ENCODE measurements at places on chromosomes 7 and 10.

GRCh38 chr10:102241032-102241443 is 274 bp downstream of the PITX3 start:
- no peak for DNase-seq

DNA sequence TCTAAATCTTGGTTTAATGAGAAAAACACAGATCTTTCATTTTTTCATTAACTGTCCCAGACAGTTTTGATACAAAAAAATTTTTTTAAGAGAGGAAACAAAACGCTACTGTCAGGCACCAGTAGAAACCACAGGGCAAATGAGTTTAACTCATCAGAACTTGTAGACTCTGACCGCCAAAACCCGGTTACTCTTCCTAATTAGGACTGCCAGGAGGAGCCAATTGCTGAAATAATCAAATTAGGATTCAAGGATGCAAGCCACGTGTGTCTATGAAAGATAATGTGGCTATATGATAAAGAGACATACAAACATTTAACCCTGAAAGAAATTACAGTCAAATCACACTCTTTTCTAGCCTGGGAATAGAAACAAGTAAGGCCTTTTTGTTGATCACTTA is 154.4 kb downstream of the DGKI start:
- DNase-seq: no peak

DNA sequence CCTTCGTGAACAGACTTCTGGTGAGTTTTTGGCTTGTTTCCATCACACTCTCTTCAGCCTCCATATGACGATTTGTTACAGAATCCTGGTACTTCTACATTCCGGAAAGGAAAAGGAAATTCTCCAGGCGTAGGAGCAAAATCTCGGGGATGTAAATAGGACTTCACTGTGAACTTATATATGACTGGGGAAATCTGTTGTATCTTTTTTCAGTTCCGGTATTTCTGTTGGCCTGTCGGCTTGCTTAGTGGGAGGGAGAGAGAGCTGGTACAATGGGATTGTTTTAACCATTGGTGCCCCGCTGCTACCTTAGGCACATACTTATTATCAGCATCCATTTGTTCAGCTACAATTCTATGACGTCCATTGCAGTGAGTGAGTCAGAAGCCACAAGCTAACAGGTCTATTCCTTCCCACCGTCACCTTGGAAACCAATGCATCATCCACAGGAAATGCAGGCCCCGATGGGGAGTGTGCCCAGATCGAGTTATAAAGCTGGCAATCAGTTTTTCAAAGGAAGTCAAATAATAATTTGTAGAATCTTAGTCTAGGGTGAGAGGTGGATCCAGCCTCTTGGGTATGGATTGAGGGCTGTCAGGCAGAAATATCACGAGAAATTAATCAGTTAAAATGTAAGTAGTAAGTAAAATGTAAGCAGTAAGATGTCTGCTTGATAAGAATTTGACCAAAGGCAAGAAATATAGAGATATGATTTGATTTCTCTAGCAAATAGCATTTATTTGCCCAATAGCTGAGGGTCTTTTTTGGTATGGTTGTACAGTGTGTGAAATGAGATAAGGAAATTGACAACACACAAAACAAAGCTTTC is 92.0 kb upstream of the MKLN1 start:
- DNase-seq: peak; percentile 83

GRCh38 chr10:77189075-77189474 is 448.5 kb downstream of the KCNMA1 start:
- no peak for DNase-seq

DNA sequence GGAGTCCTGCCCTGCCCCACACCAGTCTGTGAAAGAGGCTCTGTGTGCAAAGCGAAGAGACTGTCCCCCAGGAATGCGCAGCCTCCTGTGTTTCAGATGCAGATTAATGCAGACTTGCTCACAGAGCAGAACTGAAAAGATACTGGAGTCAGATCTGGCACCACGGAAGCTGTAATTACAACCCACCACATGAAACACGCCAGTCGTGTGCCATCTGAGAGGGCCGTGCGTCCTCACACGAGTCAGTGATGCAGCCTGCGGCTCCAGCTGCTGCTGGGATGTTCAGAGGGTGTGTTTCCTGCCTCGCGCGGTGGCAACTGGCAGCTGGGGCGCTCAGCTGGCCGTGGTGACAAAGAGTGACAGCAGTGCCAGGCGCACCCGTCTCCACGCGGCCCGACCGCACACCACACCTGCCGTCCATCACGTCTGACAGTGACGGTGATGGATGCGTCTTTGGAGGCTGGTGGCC is 50.0 kb downstream of the NKX6-2 start:
- no peak for DNase-seq

DNA sequence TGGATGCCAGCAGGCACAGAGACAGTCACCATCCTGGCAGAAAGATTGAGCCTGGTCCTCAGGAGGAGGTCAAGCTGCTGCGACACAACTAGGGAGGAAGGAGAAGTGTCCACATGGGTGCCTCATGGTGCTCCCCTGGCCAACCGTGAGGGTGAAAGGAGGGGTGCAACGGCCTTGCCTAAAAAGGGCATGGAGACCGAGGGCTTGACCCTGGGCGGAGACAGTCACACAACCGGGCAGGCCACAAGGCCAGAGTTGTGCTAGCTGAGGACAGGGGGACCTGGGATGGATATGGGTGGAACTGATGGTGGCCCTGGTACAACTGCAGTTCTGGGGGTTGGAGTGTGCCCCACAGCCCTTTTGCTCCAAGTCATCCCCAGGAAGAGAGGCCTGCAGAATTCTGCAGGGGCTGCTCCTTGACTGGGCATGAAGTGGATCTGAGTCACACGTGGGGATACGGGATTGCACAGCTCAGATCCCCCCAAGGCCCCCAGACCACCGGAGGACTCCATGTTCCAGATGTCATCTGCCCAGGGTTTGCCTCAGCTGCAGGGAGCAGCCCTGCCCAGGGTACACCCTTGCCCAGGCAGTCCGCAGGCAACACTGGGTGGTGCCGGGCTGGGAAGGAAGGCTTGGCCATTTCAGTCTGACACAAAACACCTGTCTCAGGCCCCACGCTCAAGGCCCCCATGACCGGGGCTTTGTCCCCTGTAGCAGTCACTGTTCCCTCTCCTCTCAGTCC is 602.3 kb upstream of the MGMT start:
- DNase-seq: no peak

DNA sequence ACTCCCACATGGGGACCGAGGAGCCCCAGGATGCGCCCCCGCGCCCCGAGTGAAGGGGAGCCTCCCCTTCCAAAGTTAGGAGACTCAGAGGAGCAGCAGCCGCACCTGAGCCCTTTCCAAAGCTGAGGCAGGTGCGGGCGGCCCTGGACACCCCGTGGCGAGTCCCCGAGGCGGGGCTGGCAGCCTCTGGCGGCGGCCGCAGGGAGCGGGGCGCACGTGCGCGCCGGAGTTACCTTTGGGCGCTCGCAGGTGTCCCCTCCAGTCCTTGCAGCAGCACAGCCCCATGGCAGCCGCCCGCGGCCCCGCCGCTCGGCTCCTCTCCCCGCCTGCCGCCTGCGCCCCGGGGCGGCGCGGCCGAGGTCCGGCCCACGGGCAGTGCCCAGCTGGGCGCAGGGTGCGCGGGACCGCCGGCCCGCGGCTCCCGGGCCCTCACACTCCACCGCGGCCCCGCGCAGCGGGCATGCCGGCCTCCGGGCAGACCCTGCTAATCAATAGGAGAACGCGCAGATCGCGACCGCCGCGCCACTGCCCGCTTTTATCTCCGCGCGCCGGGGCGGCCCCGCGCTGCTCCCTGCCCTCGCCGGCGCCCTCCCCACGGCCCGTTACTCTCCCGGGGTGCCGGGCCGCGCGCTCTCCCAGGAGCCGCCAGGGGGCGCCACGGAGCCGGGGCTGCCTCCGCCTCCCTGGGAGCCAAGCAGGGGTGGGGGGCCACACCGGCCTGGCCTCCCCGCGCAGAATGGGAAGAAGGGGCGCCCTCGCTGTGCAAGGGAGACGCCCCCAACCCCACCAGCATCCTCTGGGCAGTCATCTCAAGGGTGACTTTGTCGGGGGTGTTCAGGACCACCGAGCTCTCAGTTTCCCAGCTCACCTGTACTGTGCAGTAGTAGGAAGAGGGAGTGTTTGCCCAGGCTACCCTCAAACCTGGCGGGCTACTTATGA is 80.8 kb downstream of the ARHGAP22 start:
- DNase-seq: no peak

DNA sequence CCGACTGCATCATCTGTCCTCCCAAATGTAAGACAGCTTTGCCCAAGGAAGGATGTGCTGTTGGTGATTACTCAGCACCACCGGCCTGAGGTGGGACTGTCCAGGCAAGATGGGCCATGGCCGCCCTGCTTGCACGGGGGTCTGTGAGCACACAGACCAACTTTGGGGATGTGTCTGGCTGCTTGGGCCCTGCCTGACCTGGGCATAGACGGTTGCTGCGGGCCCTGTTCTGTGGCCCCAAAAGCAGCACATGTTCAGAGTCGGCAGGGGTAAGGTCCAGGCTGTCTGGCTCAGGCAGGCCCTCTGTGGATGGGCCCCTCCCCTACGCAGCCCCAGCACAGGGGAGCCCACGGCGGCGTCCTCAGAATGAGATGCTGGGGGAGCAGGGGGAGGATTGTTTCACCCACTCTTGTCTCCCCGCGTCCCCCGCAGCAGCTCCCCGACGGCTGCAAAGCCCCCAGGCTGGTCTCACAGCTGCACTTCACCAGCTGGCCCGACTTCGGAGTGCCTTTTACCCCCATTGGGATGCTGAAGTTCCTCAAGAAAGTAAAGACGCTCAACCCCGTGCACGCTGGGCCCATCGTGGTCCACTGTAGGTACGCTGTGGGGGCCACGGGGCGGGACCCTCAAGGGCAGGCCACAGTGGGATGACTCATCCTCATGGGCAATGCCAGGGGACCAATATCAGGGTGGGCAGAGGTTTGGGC is 58.4 kb downstream of the MKI67 start:
- DNase-seq: no peak

DNA sequence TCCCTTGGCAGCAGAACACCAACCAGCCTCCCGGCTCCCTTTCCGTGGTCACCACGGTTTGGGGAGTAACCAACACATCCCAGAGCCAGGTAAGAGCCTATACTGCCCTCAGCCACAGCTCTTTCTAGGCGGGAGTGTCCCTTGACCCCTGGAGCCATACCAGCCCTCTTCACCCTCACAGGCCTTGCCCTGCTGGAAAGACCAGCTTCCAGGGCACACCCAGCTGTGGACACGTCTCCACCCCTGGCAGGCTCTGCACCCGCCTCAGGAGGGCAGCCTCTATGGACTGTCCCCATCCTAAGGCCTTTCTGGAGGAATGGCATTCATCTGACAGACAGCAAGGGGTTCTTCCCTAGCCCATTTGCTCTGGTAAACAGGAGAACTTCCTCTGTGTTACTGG is 57.5 kb upstream of the PPIF start:
- DNase-seq: no peak

DNA sequence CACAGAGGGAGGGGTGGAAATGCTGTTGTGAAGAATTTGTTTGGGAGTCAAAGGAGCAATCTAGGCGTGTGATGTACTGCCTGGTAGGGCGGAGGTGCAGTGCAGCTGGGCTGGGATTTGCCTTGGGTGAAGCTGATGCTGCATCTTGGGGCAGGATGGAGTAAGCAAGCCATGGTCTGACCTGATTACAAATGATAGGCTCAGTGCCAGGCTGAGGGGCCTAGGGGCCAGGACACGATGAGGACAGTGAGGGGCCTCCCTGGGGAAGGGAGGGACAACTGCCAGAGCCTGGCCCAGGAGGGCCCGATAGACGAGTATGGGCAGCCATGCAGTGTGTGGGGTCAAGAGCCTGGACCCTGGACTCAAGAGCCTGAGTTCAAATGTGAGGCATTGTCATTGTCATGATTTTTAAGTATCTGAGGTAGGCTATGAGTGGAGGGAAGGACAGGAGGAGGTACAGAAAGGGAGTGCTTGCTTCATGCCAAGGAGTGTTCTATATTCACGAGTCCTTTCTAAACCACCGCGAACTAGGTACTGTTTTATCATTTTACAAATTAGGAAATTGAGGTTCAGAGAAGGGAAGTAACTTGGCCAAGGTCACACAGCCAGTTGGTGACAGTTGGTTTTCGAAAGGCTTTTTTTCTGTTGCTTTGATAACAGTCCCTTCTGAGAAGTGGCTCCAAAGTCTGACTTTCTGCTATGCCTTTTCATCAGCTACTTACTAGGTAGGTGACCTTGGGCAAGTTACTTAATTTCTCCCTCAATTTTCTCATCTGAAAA is 29.7 kb downstream of the HIF1AN start:
- DNase-seq: no peak

- no peak for DNase-seq
Observed at GRCh38 chr7:112665709-112666108, 124.5 kb downstream of the TMEM168 start.

GRCh38 chr10:48694371-48695030 is 9.8 kb downstream of the WDFY4 start:
- DNase-seq: no peak

- no peak for DNase-seq
Observed at GRCh38 chr10:21498377-21498776, 27.1 kb downstream of the SKIDA1 start.

DNA sequence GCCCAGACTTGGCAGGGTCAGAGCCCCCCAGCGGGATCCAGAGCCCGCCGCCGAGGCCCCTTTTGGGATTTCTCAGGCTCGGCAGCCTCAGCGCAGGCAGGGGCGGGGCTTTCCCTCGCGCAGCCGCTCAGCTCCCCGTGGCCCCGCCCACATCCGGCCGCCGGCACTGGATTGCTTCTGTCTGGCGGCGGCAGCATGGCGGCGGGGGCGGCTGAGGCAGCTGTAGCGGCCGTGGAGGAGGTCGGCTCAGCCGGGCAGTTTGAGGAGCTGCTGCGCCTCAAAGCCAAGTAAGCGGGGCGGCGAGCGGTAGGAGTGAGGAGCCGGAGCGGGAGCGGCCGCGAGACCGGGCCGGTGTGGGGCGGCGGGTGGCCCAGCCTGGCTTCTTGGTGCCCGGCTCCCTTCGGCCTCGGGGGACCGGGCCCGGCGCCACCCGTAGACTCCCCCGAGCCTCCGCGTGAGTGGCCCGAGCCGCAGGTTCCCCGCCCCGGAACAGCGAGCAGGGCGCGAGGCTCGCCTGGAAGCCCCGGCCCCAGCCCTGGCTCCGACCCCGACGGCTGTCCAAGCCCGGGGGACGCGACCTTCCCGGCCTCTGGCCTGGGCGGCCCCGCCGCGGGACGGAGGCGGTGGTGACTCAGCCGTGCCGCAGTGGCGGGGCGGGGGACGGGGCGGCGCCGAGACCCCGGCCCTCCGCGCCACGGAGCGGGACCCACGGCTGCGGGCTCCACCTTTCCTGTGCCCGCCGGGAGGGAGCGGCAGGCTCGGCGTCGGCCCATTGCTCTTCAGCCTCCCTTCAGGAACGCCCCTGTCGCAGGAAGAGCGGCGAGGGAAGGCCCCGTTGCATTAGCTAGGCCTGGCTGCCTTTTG is at the start of gene GLRX3:
Gene GLRX3 (plus strand): TSS at position 166 of the 864 bp plus-strand sequence. CDS start 30 bp downstream, at position 196.
- DNase-seq: peak; percentile 87

GRCh38 chr7:17580141-17580540 is 281.7 kb downstream of the AHR start:
- DNase-seq: peak; percentile 5
